ENCODE measurements at places on chromosomes 7 and 10.

DNA sequence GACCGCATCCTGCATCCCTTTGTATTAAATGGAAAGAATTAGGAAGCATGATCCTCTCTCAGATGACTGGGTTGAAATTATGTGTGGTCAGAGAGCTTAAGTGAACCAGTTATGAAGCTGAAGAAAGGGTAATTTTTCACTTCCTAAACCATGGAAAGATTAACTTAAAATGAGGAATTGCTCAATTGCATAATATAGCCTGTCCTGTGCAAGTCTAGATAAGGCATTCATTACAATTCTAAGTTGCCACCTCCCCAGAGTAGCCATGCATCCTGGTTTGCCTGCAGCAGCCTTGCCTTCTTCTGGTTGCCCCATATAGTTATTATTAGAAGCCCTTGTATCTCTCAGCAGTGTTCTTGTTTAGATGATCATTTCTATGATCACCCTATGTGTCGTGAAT lies 45.3 kb downstream of the STARD3NL start:
- no peak for ATAC-seq

DNA sequence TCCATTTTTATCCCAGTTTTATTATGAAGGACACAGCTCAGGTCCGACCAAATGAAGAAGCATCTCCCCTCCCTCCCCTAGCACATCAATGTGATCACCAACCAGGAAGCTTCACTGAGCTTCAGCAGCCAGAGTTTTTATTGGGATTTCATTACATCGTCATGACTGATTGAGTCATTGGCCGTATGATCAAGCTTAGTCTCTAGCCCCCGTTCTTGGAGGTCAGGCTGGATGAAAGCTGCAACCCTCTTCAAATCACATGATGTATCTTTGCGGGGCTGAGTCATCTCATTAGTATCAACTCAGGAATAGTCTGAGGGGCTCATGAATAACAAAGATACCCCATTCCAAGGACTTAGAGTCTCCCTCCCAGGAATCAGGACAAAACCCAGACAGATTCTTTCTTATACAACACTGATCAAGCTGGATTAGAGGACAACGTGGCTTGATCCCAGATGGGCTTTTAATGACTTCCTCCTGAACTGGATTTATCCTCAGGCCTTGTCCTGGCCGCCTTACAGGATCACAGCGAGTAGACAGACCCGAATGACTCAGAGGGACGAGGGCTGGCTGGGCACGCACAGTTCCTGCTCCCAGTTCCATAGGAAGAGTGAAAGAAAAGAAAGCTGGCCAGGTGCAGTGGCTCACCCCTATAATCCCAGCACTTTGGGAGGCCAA lies 14.5 kb downstream of the LIMK1 start:
- ATAC-seq, result no peak

DNA sequence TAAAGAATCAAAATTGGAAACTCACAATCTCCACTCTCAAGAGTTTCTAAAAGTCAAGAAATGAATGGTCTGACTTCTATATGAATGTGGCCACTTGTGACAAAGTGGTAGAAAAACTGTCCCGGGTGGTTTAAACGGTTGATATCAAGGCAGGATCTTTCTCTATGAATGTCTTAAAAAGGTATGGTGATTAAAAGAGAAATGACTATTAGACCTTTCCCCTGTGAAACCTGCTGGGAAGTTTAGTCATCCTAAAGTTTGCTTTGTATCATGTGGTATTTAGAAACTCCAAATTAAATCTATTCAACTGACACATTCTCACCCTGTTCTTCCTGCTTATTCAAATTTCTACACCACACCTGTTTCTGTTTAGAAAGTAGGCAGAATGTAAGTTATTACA lies 492.5 kb downstream of the XPNPEP1 start:
- ATAC-seq, result no peak

DNA sequence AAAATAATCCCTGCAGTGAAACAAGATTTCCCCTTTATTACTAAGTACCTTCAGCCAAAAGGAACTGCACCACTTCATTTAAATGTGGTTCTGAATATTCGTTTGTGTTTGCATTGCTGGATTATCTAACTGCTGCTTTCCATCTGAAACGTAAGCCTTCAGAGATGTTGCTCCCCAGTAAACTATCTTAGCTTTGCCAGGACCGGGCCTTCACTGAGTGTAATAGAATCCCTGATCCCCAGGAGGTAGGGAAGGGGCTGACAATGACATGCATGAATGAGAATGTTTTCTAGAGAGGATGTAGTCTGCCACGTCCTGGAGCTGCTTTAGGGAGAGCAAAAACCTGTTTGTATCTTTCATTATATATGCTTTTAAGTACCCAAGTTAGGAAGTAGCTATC lies 19.5 kb upstream of the INSYN2A start:
- ATAC-seq, result no peak

- no peak for ATAC-seq
These were observed 19.4 kb upstream of the NRP1 start for GRCh38 chr10:33353853-33354252.

- no peak for ATAC-seq
These were observed 3.6 kb downstream of the EMX2 start for GRCh38 chr10:117546020-117546580.

DNA sequence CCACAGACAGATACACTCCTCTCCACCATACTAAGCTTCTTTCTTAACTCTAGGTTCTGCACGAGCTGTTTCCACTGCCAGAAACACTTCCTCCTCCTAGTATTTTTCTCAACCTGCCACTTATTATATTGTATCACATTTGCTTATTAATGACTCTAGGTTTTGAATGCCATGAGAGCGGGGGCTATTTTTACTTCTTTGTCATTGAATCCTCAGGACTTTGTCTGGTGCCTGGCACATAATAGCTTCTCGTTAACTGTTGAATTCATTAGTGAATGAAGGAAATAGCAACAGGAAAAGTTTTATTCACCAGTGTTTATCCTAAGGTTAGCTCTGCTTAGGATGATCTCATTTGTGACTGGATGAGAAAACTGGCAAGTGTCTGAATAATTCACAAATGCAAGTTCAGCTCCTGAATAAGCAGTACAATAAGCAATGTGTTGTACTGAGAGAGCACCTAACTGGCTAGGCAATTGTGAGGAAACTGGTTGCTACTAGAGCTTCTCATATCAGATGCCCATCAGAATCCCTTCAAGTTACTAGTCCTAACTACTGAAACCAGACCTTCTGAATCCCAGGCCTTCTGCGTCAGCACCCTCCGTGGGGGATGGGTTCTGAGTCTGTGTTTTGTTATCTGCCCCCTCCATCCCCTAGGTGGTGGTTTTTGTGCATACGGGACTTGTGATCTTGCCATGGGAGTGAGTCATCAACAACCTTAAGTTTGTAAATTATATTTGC lies 92.7 kb downstream of the LSMEM1 start:
- ATAC-seq, result no peak

GRCh38 chr7:140036224-140036962 lies 26.4 kb downstream of the PARP12 start:
- peak; percentile 98 for ATAC-seq
